ENCODE measurements at places on chromosomes 1 and 21. TPM values are rescaled to one million over a fixed set of nuclear protein-coding genes. Genes with fewer than 3 reads are reported as not detected.

TUFT1 gene
- total RNA-seq: 2.3 TPM

AMY1C gene
- total RNA-seq: not detected

GART gene
- total RNA-seq: 210 TPM

CD1E gene
- total RNA-seq: not detected

OR2L5 gene
- total RNA-seq: not detected

GRCh38 chr1:3103967-3104677 is 35.1 kb downstream of the PRDM16 start:
- H3K4me3 ChIP-seq: no peak overlapping the region
- H3K27ac ChIP-seq: no peak overlapping the region
- no peaks in the 10 kb centered on the region for H3K36me3 ChIP-seq

DNA sequence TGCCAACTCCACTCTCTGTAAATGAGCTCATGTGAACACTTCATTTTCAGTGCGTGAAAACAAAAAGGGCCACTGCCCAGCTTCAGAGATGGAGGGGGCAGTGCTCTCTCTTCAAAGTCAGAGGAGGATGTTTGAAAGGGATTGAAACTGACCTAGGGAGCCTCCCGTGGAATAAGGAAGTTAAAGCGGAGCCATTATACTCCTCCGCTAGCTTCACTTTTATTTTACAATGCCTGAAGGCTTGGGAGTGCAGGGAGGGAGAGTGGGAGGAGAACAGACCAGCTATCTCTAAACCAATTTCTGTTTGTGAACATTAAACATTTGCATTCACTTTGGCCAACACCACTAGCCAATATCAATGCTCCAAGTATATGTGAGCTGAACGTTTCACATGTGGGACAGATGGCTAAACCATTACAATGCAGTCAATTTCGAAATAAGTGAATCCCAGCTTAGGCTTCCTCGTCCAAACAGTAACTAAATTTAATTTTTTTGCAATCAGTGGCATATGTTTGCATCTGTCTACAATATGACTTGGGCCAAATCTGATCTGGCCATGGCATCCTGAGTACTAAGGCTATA is 126.9 kb downstream of the ESRRG start:
- no peak overlapping the region for H3K27ac ChIP-seq
- no peaks in the 10 kb centered on the region for H3K27me3 ChIP-seq
- no peak for DNase-seq
- H3K36me3 ChIP-seq: no peaks in the 10 kb centered on the region
- H3K4me1 ChIP-seq: peaks cover 2% of the 10 kb centered on the region

- H3K36me3 ChIP-seq: peaks cover 9% of the 10 kb centered on the region
- peaks cover 36% of the 10 kb centered on the region for H3K4me1 ChIP-seq
- H3K27ac ChIP-seq: peak overlapping the region; percentile 53
- DNase-seq: no peak
These were observed 1.7 kb downstream of the HLX start for GRCh38 chr1:220880726-220881506.

DNA sequence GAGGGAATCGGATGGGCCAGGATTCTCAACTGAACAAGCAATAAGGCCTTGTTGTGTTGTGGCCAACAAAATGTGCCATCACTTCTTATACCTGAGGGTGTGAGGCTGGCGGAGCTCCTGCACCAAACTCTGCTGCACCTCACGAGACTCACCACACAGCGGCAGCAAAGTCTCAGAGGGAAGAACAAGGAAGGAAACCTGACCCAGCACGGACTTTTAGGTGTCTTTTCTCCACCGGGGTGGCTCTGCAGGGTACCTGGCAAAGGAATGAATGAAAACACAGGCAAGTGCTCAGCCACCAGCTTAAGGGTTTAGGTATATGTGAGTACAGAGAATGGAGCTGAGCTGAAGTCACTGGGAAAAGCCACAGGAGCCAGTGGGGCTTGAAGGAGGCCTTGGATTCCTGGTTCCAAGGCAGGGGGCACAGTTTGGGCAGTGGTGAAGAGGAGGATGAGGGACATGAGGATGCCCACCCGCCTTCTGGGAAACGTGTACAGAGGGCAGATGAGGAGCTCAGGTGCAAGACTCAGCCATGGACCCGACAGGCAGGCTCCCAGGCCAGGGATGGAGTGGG is 31.1 kb upstream of the HSD3B1 start:
- no peak overlapping the region for H3K4me3 ChIP-seq
- H3K36me3 ChIP-seq: no peaks in the 10 kb centered on the region
- H3K4me1 ChIP-seq: no peaks in the 10 kb centered on the region
- H3K27me3 ChIP-seq: peaks cover 2% of the 10 kb centered on the region
- H3K27ac ChIP-seq: no peak overlapping the region
- DNase-seq: no peak

DNA sequence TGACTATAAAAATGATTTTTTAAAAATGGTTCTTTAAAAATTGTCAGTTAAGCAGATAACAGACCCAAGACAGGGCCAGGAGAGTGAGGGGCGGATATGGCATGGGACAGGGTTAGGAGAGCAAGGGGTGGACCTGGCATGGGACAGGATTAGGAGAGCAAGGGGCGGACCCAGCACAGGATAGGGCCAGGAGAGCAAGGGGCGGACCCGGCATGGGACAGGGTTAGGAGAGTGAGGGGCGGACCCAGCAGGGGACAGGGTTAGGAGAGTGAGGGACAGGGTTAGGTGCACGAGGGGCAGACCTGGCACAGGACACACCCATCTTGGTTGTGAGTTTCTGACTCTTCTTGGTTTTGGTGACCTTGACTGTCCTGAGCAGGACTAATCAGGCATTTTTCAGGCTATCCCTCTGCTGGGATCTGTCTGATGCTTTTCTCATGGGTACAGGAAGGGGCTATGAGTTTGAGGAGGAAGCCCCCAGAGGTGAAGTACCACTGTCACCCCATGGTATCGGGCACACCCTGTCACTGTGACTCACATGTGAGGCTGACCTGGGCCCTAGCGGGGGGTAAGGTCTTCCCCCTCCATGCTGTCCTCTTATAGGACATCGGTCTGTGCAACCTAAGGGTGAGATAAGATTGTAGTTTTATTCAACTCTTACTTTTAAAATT is 159.0 kb upstream of the COL6A1 start:
- peaks cover 2% of the 10 kb centered on the region for H3K27me3 ChIP-seq
- peaks cover 50% of the 10 kb centered on the region for H3K4me1 ChIP-seq
- DNase-seq: no peak
- H3K27ac ChIP-seq: no peak overlapping the region

GRCh38 chr1:20280906-20281305 is 9.8 kb upstream of the VWA5B1 start:
- H3K27me3 ChIP-seq: peaks cover 14% of the 10 kb centered on the region
- no peaks in the 10 kb centered on the region for H3K36me3 ChIP-seq
- DNase-seq: no peak
- H3K4me3 ChIP-seq: no peak overlapping the region
- no peaks in the 10 kb centered on the region for H3K4me1 ChIP-seq
- H3K27ac ChIP-seq: no peak overlapping the region

GRCh38 chr1:96281491-96281890 is 440.1 kb upstream of the PTBP2 start:
- no peaks in the 10 kb centered on the region for H3K36me3 ChIP-seq
- no peak overlapping the region for H3K27ac ChIP-seq
- no peaks in the 10 kb centered on the region for H3K27me3 ChIP-seq
- no peaks in the 10 kb centered on the region for H3K4me1 ChIP-seq
- DNase-seq: no peak
